Stimulated activated CD4-positive, alpha-beta T cell treated with anti-CD3 and anti-CD28 coated beads, Interleukin-1b, Interleukin-23, amount 100 ng/mL, for 1 hour (primary cell): ENCODE measurements at places on chromosomes 3 and 15.

GRCh38 chr3:82506204-82506603, 744.8 kb upstream of the GBE1 start:
- no peak for DNase-seq

DNA sequence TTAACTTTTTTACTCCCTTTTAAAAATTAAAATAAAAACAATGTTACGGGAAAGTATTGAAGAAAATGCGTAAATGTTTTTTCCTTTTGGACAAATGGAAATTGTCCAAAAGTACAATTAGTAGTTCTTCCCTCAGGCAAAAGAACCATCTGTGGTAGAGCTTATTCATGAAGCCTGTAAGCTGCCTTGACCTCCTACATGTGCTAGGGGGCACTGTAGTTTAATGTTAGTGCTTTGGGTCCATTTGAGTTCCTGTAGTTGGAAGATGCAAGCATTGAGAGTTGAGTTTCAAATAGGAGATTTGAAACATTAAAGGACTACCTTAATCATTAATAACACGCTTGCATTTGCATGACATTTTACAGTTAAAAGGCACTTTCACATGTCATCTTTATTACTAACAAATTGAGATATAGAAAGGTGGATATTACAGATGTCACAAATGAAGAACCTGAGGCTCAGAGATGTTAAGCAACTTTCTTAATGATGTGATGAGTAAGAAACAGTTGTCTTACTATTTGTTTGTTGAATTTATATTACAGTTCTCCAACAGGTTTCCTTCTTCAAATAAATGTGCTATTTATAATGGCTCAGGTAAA, 1.8 kb upstream of the ZNF385D start:
- DNase-seq = no peak

GRCh38 chr15:97652041-97652440, 308.5 kb upstream of the ARRDC4 start:
- DNase-seq = no peak

- no peak for DNase-seq
Measured at GRCh38 chr15:45611305-45611704, 23.5 kb upstream of the SQOR start.

GRCh38 chr15:98113327-98113726, 152.8 kb downstream of the ARRDC4 start:
- no peak for DNase-seq

DNA sequence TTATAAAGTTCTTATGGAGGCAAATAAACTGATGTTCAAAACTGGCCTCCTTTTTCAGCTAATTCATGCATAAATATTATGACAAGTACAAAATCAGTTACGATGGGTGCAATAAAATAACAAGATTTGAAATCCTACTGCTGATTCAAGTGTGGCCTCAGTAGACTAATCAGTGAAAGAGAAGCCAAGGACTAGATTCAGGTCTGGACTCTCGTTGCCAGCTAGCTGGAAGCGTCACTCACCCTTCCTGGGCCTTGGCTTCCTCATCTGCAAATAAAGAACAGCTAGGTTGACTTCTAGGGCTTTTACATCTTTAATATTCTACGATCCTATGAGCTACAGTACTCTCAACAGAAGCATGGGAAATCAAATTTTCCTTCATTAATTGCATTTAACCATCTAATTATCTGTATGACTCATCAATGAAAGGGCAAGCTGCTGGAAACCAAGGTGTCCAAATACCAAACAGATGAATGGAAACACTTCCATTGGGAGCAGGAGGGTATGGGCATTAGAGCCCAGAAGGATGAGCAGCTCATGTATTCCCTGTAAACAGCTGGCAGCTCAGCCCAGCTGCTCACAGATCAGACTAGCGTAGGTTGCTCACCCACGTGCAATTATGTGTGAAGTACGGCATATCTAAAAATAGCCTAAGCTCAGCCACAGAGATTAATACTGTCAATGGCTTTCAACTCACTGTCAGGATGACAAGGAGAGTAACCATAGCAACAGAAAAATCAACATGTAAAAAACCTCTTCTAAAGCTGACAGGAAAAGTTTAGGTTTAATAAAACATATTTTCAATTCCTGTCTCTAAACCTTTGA, 294.8 kb downstream of the PLCL2 start:
- DNase-seq = no peak

DNA sequence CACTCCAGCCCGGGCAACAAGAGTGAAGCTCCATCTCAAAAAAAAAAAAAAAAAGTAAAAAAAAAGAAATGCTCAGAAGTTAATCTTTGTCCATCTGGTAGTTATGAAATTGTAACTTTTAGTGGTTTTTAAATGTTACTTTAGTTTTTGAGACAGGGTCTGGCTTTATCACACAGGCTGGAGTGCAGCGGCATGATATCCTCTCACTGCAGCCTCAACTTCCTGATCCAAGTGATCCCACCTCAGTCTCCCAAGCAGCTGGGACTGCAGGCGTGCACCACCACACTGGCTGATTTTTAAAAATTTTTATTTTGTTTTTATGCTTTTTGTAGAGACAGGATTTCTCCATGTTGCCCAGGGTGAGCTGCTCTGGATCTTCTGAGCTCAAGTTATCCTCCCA, 1.3 kb downstream of the RNU5B-1 start:
- no peak for DNase-seq

DNA sequence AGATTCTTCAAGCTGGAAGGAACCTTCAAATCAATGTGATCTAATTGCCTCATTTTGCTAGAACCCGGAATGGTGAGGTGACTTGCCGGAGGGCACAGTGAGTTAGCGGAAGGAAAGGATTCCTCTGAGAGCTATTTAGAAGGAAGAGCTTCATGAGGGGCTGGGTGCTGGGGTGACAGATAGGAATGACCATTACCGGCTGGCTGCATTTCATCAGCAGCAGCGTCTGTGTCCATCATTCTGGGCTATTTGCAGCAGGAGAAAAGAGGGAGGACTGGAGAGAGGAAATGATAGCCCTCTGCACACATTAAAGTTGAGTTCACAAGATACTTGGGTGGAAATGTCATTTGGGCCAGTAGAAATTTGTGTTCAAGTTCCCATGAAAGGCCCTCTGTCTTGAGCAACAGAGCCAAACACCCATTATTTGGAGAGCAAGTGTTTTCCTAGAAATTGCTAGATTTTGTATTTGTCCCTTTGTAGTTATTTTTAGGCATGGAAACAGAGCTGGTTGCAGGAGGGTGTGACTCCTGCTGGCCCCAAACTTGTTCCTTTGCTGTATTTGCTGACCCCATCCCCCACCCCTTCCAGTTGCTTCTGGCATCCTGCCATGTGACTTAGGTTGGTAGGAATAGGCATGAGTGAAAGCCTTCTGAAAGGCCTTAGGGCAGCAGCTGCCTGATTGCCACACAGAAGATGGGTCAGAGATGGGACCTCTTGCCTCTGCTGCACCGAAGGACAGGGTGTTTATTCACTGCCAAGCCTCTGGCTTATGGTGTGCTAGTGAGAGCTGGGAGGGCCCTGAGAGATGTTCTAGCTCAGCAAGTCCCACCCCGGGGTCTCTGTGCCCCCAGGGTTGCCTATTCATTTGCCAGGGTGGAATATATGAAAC, 87.5 kb upstream of the PLXNA1 start:
- DNase-seq = no peak

DNA sequence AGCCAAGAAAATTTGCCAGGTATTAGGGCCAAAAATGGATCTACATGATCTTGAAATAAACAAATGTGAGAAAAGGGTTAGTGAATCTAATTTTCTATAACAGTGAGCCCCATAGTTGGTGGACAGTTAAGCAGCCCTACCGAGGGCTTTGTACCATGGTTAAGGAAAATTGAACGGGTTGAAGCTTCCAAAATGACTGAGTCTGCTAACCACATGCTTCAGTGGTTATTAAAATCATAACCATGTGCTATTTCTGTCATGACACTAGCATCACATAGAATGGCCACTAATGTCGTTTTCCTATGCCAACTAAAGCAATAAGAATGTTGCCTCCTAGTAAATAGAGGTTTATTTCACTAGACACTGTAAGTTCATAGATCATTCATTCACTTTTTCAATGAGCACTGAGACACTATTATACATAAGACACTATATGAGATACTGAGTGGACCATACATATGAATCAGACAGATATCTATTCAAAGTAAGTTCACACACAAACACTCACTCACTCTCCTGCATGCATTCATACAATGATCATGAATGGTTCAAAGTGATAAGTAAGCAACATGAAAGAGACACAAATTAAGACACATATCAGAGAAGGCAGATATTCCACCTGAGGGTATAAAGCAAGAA, 4.3 kb downstream of the SST start:
- DNase-seq = no peak

DNA sequence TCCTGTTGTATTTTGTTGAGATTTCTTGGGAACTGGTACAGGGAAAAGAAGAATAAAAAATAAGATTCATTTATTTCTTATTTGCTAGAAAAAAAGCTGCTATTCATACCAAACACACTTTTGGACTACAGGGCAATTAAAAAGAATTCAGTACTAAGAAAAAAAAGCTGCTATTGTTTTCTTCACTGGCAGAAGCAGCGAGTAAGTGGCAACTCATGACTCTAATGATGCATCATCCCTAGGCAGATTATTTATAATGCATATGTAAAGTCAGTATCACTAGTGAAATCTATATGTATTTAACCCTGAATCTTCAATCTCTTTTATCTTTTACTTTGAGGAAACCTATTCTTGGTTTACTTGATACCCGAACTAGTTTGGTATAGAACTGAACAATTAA, 15.2 kb downstream of the PFN2 start:
- DNase-seq = no peak

DNA sequence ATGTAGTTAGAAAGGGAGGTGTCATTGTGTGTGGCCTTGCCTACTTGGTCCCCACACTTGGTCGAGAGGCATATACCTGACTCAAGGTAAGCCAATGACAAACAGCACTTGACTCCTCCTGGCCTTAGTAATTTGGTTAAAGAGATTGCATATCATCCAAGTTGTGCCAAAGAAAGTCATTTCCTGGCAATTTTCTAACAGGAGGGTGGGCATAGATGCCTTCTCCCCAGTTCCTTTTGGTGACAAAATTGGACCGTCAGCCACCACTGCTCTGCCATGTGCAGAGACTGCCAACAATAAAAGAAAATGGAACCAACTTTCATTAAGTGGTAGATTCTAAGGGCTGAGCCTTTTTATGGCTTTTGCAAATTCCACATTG, 7.9 kb upstream of the LEKR1 start:
- DNase-seq = no peak

GRCh38 chr3:156552973-156553372, 1.9 kb downstream of the SSR3 start:
- DNase-seq = no peak

GRCh38 chr3:164192974-164193373, 885.3 kb downstream of the SI start:
- DNase-seq = no peak

DNA sequence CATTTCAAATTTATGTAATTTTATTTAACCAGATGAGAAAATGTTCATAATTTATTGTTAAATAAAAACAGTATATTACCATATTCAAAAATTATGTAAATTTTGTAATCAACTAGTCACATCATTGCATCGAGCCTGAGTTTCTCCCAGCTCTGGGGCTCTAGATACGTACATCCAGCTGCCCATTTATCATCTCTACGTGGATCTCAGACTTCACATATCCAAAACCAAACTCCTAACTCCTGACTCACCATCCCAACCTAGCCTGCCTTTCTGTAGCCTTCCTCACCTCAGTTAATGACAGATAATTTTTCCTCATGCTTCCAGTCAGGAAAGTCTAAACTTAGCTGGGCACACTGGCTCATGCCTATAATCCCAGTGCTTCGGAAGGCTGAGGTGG, 194.8 kb downstream of the SSR3 start:
- no peak for DNase-seq

DNA sequence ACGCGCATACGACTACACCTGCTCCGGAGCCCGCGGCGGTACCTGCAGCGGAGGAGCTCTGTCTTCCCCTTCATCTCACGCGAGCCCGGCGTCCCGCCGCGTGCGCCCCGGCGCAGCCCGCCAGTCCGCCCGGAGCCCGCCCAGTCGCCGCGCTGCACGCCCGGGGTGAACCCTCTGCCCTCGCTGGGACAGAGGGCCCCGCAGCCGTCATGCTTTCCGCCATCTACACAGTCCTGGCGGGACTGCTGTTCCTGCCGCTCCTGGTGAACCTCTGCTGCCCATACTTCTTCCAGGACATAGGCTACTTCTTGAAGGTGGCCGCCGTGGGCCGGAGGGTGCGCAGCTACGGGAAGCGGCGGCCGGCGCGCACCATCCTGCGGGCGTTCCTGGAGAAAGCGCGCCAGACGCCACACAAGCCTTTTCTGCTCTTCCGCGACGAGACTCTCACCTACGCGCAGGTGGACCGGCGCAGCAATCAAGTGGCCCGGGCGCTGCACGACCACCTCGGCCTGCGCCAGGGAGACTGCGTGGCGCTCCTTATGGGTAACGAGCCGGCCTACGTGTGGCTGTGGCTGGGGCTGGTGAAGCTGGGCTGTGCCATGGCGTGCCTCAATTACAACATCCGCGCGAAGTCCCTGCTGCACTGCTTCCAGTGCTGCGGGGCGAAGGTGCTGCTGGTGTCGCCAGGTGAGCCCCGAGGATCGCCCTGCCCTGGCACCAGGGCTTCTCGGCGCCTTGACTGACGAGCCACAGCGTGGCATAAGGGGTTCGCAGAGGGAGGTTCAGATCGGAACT, 420 bp downstream of the SLC27A2 start:
- DNase-seq = no peak

GRCh38 chr3:52829906-52830463, 487 bp downstream of the ITIH4 start:
- no peak for DNase-seq

DNA sequence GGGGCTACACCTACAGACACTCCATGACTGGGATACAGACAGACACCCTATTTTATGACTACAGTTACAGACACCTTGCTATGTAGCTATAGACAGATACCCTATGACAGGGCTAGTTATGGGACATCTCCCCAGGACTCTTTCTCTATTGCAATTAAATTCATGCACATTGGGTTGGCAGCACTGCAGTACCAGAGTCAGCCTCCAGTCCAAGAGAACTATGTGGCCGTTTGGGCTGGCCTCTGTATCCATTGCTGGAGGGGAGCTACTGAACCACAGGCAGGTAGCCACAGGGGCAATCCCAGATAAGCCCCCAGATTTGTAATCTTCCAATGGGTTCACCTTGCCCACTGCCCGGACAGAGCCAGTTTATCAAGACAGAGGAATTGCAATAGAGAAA, 108.4 kb upstream of the SPATA16 start:
- no peak for DNase-seq

GRCh38 chr15:25408428-25408827, 30.4 kb downstream of the UBE3A start:
- DNase-seq = no peak

DNA sequence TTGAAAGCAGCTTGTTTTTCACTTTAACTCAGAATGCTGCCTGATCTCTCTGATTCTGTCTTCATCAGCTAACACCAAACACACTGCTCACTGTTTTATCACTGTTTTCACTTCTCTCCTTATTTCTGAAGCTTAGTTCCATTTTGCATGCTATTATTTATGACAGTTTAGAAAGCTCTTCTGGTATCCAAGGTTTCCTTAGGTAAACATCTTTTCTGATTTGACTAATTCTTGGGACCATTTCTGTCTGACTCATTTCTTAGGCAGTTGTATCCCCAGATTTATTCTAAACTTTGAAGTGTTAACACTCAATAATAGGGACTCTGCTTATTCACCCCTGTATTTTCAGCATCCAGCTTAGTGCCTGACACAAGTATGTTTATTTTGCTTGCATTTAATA, 167.7 kb downstream of the BCHE start:
- DNase-seq = no peak

- no peak for DNase-seq
Measured at GRCh38 chr3:128503751-128504532, 10.9 kb upstream of the GATA2 start.

- no peak for DNase-seq
Measured at GRCh38 chr3:47411696-47412452, 31.1 kb downstream of the PTPN23 start.

- no peak for DNase-seq
Measured at GRCh38 chr3:15294929-15295328, 37.5 kb downstream of the SH3BP5 start.
